ENCODE measurements at places on chromosomes 4 and X. TPM values are rescaled to one million over a fixed set of nuclear protein-coding genes. Genes with fewer than 3 reads are reported as not detected.
A peak's percentile ranks its signal among the peaks of the same experiment; 100 is the strongest.

The AWAT2 gene
- not detected for polyA plus RNA-seq

- DNase-seq = no peak
Measured at GRCh38 chr4:173307778-173308177, 26.4 kb downstream of the HMGB2 start.

DNA sequence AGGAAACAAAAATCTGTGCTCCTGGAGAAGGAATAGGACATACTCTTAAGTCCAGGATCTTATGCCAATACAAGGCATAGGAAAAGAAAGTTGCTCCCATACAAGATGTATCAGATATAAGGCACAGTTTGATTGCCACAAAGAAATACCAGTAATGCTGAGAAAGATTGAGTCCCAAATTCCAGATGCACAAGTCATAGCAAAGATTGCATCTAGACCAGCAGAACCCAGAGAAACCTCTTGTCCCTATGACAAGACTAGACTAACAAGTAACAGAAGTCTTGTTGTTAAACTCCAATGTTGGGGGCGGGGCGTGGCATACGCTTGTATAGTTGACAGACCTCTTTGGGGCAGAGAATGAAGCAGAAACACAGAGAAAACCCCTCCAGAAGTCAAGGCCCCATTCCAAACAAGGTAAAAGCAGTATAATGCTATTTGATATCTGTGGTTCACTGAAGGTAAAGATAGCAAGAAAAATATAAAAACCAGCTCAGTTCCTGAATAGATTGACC, 671.5 kb upstream of the GRIA3 start:
- DNase-seq = no peak

GRCh38 chr4:4852591-4853362, 6.7 kb upstream of the MSX1 start:
- no peak for DNase-seq

- DNase-seq = no peak
Measured at GRCh38 chrX:155997436-155997835, at the start of gene IL9R. Gene IL9R (plus strand): TSS chrX:155997696. CDS start chrX:155997760, 64 bp downstream.

GRCh38 chr4:74764119-74764518, 30.2 kb downstream of the BTC start:
- DNase-seq = no peak

DNA sequence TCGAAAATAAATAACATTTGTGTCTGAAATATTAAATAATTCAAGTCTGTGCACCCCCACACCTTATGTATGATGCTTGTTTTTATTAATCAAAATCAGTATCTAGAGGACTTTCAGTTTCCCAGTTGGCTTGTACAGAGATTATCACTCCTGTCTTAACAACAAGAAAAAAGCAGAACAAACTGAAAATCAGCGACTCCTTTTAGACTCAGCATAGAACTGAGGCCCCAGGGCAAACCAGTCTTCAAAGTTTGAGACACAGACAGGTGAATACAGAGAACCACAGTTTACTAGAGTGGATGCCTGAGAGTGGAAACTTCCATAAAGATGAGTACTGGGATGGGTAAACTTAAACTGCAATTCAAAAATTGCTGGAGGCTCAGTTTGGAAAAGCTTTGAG, 142.8 kb upstream of the KLF8 start:
- no peak for DNase-seq

DNA sequence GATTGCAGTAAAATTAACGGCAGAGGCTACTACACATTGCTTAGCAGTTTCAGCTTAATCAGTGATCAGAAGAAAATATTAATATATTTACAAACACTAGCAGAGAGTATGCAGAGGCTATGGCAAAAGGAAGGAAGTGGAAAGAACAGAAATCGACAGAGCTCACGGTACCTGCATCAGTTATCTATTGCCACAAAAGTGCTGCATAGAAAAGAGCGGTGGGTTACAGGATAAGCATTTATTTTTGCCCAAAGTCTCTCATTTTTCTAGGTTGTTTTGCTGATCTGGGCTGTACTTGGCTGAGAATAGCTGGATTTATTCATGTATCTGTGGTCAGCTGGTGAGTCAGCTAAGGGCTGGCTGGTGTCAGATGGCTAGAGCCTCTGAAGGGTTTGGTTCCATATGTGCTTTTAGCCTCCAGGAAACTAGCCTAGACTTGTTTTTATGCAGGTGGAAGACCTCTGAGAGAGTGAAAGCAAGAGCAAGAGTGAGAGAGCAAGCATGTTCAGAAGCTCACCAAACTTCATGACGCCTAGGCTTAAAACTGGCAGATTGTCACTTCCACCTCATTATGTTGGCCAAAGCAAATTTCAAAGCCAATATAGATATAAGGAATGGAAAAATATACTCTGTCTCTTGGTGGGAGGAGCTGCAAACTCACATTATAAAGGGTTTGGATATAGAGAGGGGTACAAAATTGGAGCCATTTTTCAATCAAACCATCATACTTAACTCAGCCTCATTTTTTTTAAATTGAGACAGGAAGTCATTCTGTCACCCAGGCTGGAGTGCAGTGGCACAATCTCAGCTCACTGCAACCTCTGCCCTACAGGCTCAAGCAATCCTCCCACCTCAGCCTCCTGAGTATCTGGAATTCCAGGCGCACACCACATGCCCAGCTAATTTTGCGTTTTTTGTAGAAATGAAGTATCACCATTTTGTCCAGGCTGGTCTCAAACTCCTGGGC, 153.2 kb upstream of the RPL34 start:
- DNase-seq = peak; percentile 52

- DNase-seq = no peak
Measured at GRCh38 chr4:182513587-182514291, 270.5 kb downstream of the TENM3 start.
